ENCODE measurements at places on chromosomes 3 and 15.

DNA sequence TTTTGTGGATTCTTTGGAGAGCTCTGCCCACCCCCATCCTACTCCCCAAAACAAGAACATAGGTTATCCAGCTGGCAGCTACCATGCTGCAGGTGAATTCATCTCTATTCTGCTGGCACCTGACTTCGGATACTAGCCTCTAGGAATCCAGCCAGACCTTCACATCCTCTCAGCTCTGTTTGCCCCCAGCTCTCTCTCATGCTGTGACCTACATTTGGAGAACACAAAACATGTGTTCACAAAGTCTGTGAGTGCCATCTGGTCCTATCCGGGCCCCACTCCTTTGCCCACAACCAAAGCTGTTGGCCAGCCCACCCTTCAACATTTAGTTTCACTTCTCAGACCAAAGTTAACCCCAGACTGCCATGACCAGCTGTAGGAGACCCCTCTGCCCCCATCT, 89.4 kb upstream of the C3orf80 start:
- peak; percentile 12 for DNase-seq

- DNase-seq = no peak
Measured at GRCh38 chr3:5301651-5302297, 114.3 kb downstream of the EDEM1 start.

DNA sequence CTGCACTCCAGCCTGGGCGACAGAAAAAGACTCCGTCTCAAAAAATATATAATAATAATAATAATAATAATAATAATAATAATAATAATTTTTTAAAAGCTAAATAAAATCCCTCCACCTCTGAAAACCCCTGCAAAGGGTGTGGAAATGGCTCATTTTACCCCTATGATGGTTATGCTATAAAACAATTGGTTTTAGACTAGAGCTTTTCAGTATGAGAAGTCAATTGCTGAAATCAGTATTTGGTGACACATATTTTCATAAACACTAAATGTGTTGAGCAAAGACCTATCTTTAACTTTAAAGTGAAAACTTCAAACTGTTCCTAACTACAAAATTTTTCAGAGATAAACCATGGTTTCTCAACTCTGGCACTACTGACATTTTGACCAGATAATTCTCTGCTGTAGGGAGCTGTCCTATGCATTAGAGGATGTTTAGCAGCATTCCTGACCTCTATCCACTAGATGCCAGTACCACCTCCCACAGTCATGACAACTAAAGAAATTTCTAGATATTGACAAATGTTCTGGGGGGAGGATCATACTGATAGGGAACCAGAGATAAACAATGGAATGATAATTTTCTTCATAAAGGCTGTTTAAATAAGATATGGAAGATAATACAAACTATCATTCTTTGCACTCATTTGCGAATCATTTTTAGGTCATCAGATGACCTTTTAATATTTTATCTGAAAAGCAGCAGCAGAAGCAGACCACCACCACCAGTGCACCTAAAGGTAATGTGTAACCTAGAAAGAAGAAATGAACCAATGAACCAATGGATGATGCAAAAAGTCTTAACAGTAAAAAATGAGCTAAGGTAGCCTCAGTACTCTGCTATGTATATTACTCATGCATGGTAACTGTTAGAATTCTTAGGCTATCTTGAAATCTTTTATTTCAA, 13.8 kb downstream of the PTPN9 start:
- DNase-seq = no peak

GRCh38 chr3:178510496-178510895, 25.7 kb upstream of the KCNMB2 start:
- DNase-seq = no peak

DNA sequence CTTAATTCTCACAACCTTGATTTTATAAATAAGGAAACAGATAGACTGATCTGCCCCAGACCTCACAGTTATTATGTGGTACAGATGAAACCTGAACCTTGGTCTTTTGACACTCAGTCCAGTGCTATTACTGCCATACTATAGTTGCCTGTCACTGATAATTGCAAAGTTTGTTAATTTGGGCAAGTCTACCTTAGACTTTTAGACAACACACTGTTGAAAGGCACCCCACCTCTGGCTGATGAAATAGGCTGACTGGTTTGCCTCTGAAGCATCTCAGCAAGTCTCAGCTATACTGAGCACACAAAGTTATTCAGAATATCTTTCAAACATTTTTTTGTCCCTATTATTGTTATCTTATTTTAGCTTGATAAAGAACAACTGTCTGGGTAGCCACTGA, 53.1 kb upstream of the MAP4 start:
- no peak for DNase-seq

DNA sequence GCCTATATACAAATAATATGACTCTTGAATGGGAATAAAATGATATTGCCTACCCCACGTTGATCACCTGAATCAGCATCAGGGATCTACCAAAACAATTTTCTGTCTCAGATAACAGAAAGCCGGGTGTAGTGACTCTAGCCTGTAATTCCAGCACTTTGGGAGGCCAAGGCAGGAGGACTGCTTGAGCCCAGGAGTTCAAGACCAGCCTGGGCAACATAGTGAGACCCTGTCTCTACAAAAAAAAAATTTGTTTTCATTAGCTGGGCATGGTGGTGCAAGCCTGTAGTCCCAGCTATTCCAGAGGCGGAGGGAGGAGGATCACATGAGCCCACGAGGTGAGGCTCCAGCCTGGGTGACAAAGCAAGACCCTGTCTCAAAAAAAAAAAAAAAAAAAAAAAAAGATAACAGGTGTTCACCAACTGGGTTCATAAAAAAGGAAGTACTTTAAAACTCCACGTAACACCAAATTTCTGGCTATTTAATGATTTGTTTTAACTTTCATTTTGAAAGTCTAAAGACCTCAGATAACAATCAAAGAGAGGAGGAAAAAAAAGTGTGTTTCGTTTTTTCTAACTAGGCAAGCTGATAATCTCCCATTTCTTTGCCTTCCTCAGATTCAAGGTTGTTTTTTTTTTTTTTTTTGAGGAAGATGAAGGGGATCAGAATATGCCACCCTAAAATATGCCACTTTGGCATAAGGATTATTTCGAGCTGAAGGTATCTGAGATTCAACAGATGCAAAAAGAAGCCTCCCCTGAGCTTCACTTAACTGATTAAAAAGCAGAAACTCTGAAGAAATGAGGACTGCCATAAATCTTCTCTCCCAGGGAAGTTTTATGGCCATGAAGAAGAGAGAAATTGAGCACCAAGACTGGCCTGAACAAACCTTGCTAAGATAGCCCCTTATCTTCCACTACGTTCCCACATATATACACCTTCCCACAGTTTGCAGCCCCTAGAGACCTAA, 44.1 kb downstream of the TRANK1 start:
- DNase-seq = no peak

GRCh38 chr3:62109534-62109933, 263.8 kb downstream of the FEZF2 start:
- DNase-seq = no peak

- DNase-seq = no peak
Measured at GRCh38 chr3:33146791-33147445, 33.1 kb downstream of the CRTAP start.

DNA sequence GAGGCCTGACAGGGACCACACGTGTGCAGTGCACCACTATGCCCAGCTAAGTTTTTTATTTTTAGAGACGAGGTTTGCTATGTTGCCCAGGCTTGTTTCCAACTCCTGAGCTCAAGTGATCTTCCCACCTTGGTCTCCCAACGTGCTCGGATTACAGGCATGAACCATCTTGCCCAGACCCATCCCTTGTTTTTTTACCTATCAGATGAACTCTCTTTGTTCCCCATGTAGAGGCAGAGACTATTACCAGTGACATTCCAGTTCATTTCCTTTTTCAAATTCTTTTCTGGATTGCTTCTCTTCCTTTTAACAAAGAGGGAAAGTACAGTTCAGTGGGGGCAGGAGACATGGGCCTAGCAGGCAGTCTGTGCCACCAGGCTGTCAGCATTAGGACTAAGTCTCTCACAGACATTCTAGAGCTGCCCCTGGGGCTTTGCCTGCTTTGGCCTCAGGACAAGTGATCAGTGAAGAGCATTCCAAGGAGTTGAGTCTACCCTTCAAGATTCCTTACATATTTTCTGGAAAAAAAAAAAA, 103.5 kb upstream of the SLC7A14 start:
- peak; percentile 17 for DNase-seq

GRCh38 chr15:64685230-64685888, 90.0 kb downstream of the RBPMS2 start:
- no peak for DNase-seq

- DNase-seq = no peak
Measured at GRCh38 chr3:19970327-19970726, 23.4 kb downstream of the RAB5A start.

DNA sequence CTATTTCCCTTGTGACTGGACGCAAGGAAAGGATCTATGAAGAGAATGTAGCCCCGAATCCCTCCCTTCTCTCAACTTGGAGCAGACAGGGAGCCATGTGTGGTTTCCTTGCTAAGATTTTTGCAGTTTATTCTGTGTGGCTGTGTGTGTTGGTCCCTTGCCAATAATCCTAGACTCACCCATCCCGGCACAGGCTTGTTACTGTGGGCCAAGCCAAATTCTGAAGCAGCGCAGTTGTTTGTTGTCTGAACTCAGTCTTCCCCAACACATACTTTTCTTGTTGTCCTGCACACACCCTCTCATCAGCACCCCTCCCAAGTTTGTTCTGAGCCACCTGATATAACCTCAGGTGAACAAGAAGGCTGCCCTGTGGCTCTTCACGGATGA, 193.3 kb upstream of the CTDSPL start:
- no peak for DNase-seq

- DNase-seq = no peak
Measured at GRCh38 chr3:192156382-192156781, 571.0 kb downstream of the FGF12 start.

DNA sequence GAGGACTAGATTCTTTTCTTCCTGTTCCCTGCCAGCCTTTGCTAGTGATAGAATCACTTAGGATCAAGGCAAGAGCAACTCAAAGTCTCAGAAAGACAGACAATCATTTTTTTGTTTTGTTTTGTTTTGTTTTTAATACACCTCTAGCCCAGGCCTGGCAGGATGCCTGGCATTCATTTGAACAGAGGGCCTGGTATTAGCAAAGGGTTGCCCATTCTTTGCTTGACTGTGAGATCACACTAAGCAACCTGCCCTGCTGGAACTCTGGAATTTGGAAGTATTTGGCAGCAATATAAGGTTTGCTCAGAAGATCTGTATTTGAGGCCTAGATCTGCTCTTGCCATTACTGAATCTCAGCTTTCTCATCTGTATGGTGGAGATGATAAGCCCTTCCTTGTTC, 21.8 kb upstream of the ATP13A5 start:
- DNase-seq = no peak

DNA sequence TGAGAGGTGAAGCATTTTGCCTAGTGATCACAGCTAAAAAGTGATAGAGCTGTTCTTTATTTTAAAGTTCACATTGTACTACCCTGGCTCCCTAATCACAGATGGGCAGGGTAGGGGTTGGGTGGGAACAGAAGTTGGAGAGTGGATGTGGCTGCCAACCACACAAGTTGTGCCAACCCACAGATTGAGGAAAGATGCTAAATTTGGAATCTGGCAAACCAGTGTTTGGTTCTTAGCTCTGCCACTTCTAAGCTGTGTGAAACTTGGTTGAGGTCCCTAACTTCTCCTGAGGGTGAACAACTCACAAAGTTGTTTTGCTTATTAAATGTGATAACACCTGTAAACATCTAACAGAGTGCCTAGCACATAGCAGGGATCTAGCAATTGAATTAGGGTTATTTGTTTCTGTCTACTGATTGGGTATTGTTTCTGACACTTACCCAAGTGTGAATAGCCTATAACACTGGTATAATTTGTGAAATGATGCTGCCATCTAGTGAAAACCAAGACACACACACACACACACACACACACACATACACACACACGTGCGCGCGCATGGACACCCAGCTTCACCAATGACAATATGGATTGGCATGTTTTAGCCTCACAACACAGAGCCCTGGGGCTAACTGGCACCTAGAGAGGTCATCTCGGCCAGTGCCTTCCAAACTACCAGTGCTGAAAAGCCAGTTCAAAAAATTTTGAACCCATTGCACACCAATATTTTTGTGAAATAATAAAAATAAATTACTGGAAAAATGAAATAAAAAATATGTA, 25.3 kb downstream of the ADGRG7 start:
- DNase-seq = no peak

DNA sequence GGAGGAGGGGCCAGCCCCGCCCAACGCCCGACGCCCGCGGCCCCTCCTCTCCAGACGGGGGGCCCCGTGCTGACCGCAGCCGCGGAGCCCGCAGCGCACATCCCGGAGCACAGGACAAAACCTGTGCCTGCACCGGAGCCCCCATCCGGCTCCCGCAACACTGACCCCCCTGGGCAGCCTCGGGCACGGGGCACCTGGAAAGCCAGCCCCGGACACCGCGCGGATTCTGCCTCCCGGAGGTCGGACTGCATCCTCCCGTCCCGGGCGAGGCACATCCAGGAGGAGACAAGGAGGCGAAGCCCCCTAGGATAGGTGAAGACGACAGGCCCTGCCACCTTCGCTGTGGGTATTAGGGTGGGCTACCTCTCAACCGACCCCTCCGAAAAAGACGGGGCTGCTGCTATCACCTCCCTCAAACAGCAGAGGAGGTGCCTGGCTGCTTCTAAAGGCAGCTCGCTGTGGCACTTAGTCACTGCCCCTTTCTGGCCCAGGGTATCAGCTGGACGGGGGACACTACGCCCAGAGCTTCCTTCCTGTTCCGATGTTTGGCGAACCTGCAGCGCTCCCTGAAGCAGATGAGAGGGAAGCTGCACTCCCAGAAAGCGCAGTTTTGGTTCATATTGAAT, 10.6 kb downstream of the XXYLT1 start:
- no peak for DNase-seq

DNA sequence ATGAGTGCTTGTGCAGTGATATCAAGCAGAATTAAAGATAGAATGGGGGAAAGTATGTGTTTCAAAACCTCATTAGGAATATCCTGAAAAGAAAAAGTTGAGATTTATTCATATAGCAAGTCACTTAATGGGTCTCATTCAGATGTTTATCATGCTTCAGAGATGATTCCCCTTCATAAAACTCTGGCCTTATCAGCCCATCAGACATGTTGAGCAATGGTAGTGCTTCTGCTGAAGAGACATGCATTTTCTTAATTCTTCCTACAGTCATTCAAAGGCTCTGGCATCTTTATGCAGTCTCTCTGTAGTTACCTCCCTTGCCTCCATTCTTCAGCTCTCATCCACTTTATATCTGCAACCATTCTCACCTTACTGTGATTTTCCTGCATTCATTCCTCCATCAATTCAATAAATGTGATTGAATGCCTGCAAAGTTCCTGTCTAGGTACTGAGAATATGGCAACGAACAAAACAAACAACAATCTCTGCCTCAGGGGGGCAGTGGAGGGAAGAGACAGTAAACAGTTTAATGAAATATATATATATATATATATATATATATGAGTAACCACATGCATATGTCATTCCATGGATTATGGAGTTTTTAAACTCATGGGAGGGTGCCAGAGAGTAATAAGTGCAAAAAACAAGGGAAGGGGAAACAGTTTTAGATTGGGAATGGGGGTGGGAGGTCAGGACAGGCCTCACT, 138.5 kb downstream of the NECTIN3 start:
- no peak for DNase-seq

- DNase-seq = no peak
Measured at GRCh38 chr3:109903100-109903499, 565.8 kb upstream of the DPPA4 start.

All from DMS 273 treated with DMSO at 0.1 percent for 48 hours (cell line).